ENCODE measurements at places on chromosomes 5 and 9.

- DNase-seq, result no peak
These were observed 12.5 kb downstream of the MAPKAP1 start for GRCh38 chr9:125694478-125694877.

DNA sequence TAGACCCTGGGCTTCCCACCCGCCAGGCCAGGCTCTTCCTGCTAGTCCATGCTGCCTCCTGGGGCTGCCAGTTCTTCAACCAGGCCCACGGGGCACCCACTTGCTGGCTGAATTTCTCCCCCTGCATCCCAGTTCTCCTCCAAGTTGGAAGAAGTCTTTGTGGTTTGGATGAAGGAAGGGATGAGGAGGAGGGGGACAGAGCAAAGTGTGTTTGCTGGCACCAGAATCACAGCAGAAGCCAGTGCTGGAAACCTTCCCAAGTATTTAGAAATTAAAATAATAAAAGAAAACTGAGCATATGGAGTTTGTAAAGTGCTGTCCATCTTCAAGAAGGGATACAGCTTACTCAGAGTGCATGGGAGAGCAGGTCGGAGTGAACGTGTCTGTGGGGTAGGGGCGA, 19.4 kb upstream of the UNC5A start:
- DNase-seq, result no peak

GRCh38 chr5:59758566-59758965, 135.0 kb downstream of the PDE4D start:
- no peak for DNase-seq

DNA sequence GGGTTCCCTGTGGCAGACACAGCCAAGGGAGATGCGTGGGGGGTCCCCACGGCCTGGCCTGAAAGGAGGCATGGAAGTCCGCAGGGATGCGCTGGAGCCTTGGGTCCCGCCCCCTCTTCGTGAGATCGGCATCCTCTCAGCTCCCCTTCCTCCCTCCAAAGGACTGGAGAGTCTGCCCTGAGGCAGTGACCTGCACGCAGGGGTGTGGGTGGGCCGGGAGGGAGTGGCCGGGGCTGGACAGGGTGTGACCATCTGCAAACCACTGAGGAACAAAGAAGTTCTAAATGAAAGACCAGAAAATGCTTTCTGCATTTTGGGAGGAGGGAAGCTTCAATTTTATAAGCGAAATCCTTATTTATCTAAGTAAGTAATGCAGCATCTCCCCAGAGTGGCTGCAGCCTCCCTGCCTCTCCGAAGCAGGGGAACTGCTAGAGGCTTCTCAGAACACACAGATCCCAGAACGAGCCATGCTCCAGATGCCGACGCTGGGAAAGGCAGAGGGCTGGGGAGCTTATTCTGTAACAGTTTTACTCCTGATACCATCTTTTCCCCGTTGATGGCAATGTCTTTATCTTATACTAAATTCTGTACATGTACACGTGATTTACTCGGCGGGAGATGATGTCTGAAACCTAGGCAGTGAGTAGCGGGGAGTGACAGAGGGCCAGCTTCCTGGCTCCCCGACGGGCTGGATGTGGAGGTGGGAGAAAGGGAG, 221.7 kb downstream of the FANCC start:
- DNase-seq, result no peak

GRCh38 chr5:78896132-78896531, 89.0 kb downstream of the ARSB start:
- no peak for DNase-seq

GRCh38 chr9:93387791-93388190, 63.7 kb upstream of the FAM120A start:
- no peak for DNase-seq

GRCh38 chr5:98977723-98978122, 48.9 kb upstream of the CHD1 start:
- DNase-seq, result peak; percentile 1

GRCh38 chr9:72326641-72327040, 38.4 kb downstream of the ZFAND5 start:
- DNase-seq, result no peak

GRCh38 chr5:60651872-60652620, 47.9 kb downstream of the DEPDC1B start:
- DNase-seq, result no peak

DNA sequence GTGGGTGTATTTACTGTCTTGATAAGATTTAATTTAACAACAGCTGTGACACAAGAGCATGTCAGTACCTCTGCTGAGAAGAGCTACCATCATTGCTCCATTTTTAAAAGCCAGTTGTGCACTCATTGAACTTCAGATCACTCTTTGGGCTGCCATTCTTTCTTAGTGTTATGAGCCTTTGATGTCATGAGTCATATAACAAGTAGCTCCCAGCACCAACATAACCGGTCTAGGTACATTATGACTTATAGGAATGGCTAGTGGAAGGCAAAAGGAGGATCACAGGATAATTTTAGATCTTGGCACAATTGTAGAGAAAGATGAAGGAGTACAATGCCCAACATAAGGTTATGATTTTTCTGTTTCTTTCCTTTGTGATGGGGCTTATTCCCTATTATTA, 170.8 kb upstream of the FBN2 start:
- DNase-seq, result no peak

GRCh38 chr5:131654776-131655175, 19.7 kb upstream of the RAPGEF6 start:
- DNase-seq, result no peak

DNA sequence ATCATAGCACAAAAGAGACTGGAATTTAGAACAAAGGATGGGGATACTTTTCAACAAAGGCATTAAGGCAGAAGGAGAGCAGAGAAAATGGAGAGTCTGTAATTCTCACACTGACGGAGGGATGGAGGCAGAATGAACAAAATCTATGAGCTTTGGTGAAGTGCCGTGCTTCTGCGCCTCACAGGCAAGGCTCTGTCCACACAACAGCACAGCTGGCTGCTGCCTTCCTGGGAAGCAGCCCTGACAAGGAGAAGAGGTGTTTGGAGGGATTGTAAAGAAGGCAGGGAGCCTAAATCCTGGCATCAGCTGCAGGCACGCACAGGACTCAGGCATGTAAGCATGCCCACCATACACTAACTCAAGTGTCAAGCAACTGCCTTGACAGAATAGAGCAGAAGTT, 485.2 kb upstream of the KIF2A start:
- DNase-seq, result no peak

DNA sequence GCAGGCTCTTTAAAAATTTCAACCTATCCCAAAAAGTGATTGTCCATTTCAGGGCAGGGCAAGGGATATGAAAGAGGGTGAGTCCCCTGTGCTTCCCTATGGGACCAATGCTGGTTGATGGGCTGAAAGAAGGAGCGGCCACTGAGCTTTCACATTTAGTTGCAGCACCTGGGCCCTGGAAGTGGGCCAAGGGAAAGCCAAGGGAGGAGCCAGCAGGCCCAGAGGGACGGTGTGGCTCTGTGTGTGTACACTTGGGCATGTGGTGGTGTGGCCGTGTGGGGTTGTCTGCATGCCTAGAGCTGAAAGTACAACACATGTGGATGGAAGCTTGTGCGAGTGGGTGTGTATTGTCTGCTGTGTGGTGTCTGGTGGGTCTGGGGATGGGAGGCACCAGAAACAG, 14.0 kb upstream of the PSMD5 start:
- peak; percentile 38 for DNase-seq

GRCh38 chr9:75995066-75995465, 104.6 kb downstream of the PCSK5 start:
- DNase-seq, result no peak

GRCh38 chr5:35815089-35815936, 41.4 kb upstream of the IL7R start:
- peak; percentile 15 for DNase-seq

DNA sequence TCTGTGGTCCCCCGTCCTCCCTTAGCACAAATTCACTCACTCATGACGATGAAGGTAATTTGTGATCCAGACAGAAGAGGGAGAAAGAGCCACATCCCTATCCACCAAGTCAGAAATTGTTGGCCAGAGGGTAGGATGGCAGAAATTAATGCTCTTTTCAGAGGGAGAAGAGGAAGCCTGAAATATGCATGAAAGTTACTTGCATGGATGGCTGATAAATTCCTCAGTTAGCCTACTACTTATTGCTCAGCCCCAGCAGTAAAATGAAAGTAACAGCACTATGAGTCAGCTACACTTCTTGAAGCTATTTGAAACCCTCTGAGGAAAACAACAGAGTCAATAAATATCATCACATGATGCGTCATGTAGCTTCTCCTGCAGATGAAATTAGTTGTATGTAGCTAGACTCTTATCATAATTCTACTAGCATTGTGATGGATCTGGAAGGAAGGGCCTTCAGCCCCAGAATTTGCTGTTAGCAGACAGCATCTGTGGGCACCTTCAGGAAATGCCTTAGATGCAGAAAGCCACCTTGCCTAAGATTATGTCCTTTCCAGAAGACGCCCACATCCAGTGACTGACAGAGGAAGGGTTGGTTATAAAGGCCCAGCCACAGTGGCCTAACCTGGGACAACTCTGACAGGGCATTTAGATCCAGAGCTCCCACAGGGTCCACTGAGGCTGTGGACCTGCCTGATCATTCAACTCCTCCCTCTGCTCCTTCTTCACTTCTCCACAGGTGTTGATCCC, 81.2 kb upstream of the CCDC112 start:
- peak; percentile 42 for DNase-seq

- DNase-seq, result no peak
These were observed 6.2 kb downstream of the ETF1 start for GRCh38 chr5:138536665-138537315.

- DNase-seq, result no peak
These were observed 139.2 kb upstream of the CCNH start for GRCh38 chr5:87551911-87552310.

GRCh38 chr9:131747352-131747751, 7.5 kb upstream of the RAPGEF1 start:
- DNase-seq, result peak; percentile 79

DNA sequence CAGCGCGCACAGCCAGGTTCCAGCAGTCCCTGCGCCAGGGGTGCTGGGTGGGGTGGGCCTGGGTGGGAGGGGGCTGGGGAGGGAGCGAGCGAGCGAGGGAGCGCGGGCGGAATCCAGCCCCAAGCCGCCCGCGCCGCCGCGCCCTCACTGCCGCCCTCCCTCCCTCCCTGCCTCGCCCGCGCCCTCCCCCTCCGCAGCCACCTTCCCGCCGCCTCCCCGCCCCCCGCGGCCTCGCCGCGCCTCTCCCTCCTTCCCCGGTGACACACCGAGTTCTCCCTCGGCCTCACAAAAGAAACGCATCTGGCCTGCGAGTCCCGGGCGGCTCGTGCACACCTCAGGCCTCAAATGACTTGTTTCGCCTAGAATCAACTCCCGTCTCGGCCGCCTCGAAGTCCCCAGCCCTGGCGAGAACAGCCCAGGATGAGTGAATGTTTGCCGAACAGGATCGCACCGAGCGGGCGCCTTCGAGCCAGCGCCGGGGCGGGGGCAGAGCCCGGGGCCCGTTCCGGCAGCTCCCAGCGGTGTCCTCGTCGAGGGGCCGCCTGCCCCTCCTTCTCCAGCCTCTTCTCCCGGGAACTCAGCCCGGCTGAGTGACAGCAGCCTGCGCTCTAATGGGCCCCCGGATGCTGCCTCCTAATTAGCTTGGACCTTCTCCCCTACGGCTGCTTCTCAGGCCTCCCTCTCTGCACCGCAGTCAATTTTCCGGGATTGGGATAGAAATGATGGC, 371 bp upstream of the PITX1 start:
- DNase-seq, result peak; percentile 35

- DNase-seq, result no peak
These were observed 24.6 kb upstream of the PANK3 start for GRCh38 chr5:168603746-168604145.

DNA sequence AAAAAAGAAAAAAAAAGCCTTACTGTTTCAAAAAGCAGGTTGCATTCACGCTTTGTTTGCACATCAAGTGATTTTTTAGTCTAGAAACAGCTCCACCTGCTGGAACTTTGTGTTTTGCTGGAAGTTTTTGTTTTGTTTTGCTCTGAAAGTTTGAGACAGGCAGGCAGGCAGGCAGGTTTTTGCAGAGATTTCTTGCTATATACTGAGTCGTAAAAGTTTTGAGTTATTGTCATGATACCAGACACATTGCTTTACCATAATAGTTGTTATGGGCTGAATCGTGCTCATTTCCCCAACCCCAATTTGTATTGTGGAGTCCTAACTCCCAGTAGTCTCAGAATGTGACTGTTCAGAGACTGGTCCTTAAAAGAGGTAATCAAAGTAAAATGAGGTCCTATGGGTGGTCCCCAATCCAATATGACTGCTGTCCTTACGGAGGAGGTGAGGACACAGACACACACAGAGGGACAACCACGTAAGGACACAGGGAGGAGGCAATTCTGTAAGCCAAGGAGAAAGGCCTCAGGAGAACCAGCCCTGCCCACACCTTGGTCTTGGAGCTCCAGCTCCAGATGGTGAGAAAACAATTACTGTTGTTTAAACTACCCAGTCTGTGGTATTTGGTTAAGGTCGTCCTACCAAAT, 20.9 kb downstream of the OR2Y1 start:
- DNase-seq, result peak; percentile 47

DNA sequence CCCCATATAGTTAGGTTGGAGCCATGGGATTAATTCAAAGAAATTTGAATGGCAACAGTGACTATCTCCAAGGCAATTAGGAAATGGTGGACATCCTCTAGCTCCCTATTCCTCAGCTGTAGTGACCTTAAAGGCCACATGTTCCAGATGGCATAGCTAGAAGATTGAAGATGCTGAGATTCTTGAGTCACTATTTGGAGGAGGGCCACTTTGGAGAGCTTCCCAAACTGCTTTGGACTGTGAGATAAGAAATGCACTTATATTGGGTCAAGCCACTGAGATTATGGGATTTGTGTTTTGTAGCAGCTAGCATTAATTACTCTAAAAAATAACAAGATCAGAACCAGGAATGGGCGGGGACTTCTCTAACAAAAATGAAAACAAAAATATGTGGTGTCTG, 636.2 kb upstream of the CCNG1 start:
- no peak for DNase-seq

DNA sequence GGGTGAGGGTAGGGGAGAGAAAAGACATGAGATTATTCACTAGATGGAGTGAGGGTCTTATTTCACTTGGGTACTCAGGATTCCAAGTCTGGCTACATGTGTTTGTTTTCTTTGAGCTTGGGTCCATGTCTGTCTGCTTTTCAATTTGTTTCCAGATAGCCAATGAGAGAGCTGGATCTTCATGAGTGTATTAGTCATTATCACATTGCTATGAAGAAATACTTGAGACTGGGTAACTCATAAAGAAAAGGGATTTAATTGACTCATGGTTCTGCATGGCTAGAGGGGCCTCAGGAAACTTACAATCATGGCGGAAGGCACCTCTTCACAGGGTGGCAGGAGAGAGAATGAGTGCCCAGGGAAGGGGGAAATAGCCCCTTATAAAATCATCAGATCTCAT, 196.8 kb upstream of the TRIM32 start:
- no peak for DNase-seq

- DNase-seq, result no peak
These were observed 27.2 kb downstream of the GGTA1 start for GRCh38 chr9:121472446-121472845.

DNA sequence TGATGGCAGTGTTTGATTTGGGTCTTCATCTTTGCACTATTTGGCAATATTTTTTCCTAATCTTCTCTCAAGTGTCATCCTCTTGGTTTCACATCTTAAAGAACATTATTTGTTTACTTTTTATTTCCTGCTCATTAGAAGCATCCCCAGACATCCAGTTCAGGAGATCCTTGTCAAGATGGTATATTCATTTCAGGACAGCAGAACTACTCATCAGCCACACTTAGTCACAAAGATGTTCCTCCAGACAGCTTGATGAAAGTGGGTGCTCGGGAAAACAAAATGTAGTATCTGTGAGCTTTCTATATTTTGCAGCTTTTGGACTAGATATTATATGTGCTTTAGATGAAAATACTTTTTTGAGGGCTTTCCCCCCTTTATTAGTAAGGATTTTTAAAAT, 72.1 kb upstream of the SREK1 start:
- DNase-seq, result no peak

GRCh38 chr5:96280946-96281393, 152.1 kb downstream of the PCSK1 start:
- DNase-seq, result no peak

All from cerebellar cortex (tissue), 1 donor.